Mesendoderm (in vitro differentiated cells): ENCODE measurements at places on chromosomes 12 and 14.

DNA sequence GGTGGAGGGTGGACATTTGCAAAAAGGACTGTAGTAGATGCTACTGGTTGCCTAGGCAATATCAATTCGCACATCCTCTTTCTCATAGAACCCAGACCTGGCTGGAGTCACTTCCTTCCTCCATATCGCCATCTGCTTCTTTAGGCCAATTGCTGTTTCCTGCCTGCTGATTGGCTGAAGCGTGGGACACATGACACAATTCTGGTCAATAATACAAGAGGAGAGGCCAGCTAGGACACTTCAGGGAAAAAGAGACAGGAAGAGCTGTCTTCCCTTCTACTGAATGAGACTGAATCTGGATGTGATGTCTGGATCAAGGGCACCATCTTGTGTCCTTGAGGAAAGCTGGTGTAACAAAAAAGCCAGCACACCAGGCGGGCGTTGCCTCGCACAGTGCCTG lies 53.8 kb downstream of the TRPV4 start:
- DNase-seq: peak; percentile 79

- DNase-seq: no peak
Observed at GRCh38 chr12:79206871-79207270, 342.3 kb downstream of the SYT1 start.

DNA sequence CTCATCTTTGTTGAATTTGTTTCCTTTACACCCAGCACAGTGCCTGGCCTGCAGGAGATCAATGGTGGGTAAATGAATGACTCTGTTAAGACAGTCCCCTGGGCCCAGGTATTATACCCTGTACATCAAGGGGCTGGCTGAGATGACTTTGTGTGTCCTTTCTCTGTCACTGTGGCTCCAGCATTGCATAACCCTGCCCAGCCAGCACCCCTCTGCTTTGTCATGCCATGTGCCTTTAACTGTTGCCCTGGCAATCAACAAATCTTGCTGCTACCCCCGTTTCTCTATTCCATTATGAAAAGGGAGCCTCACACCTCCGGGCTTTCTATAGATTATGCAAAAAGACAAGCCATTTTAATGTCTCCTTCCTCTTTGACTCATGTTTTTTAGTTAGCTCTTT lies 7.6 kb upstream of the FLVCR2 start:
- DNase-seq: no peak

- DNase-seq: no peak
Observed at GRCh38 chr14:55581342-55581771, 1.4 kb downstream of the KTN1 start.

DNA sequence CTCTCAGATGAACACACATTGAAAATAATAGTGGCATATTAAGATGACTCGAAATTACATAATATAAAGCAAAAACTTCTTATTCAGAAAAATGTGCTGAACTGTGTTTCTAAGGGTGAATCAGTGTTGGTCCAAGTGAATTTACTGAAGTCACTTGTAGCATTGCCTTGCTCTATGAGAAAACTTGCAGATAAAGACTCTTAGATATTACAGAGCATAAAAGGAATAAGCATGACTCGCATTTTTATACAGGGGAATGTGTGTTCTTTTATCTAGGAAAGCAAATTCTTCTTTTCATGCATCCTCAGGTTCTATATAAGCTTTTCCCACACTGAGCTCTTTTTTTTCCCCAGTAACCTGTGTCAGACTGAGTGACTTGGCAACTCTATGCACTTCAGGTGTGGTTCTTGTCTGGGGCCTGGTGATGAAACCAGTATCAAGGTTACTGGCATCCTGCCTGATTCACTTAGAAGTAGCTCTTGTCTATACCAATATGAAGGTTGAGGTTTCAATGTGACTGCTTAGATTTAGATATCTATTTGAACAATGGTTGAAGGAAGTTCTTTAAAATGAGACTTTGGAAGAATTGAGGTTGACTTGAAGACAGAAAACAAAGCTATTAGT lies 76.1 kb downstream of the OTOGL start:
- peak; percentile 13 for DNase-seq

DNA sequence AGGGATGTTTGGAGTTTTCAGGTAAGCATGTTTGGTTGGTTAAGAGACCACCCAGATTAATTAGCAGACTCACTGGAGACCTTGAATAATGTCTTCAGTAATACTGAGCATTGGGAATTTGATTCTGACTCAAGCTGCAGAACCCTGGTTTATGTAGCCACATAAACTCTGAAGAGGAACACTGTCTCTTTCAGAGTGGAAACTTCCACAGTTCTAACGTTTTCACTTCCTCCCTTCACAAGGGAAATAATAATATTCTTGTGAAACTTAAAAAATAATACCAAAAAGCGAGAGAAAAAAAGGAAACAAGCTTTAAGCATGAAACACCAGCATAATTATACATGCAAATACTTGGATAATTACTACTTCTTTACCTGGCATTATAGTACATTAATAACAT lies 40.0 kb upstream of the ST8SIA1 start:
- DNase-seq: no peak

DNA sequence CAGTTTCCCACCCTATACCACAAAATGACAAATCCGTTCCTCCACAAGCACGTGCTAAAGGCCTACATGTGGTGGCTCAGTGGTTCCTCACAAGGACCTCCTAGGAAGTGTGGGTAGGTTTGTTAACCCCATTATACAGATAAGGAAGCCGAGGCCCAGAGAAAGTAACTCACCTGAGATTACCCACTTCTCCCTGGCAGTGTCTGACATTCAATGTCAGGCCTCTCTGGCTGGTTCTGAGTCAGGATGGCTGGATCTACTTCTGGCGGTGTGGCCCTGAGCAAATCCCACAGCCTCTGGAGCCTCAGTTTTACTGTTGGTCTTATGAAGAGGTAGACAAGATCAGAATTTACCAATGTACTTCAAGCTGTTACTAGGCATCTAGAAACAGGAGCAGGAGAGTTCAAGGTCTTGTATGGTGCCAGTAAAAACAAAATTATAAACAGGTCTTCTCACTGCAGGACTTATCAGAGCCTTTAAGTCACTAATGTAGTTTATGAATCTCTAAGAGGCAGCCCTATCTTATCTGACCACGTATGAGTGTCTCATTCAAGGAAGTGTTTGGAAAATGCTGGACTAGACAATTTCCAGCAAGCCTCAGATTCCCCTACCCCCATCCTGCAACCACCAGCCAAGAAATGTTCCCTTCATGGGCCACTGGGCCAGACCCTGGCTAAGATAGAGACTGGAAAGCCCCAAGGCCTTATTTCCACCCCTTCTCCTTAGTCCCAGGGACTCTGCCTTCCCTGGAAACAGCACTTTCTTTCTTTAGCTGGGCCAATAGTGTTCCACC lies 4.2 kb downstream of the HSPB8 start:
- DNase-seq: no peak

DNA sequence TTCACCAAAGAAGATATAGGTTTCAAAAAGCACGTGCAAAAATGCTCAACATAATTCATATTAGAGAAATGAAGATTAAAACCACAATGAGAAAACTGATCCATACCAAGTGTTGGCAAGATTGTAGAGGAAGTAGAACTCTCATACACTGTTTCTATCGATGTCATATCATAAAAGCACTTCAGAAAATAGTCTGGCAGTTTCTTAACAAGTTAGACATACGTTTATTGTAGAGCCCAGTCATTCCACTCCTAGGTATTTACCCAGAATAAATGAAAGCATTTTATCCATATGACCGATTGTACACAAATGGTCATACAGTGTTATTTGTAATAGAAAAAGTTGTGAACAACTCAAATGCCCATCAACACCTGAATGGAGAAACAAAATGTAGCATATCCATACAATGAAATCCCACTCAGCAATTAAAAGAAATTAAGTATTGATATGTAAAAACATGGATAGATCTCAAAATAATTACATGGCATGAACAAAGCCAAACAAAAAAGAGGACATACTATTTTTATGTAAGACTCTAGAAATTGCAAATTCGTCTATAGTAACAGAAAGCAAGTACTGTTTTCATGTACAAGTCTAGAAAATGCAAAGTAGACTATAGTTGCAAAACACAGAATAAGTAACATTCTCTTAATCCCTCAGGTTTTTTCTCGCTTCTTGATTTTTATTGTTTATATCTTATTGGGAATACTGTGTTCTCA lies 41.0 kb downstream of the USP15 start:
- DNase-seq: no peak

GRCh38 chr14:34078117-34078743 lies 127.4 kb upstream of the EGLN3 start:
- DNase-seq: peak; percentile 89

- no peak for DNase-seq
Observed at GRCh38 chr12:94152292-94153078, 4.1 kb downstream of the PLXNC1 start.

GRCh38 chr12:30969606-30970395 lies 43.3 kb downstream of the TSPAN11 start:
- DNase-seq: no peak

DNA sequence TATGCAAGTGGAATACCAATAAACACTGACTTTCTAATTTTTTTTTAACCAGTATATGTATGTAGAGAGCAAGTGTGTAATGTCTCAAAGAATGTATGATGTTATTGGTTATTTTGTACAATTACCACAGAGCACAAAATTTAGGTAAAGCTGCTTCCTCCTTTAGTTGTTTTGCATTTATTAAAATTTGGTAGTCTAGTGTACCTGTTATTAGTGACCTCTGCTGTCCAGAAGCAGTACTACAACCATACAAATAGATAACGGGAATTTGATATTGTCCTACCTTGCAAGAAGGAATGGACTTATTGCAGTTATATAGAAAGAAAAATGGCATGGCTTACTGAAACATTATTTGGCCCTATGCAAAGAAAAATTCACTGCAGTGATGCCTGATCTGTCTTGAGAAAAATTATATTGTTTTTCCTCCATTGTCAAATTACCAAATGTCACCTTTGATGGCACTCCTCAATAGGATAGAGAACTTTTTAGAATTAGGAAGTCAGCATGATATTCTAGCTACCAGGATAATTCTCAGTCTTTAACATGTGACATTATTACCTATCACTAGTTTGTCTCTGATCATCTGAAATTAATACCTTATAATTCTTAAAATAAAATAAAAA lies 153.9 kb upstream of the RMST start:
- peak; percentile 52 for DNase-seq

GRCh38 chr12:27578689-27579372 lies 54.8 kb downstream of the PPFIBP1 start:
- no peak for DNase-seq
